ENCODE measurements at places on chromosomes 1 and 21. TPM values are rescaled to one million over a fixed set of nuclear protein-coding genes. Genes with fewer than 3 reads are reported as not detected.

DNA sequence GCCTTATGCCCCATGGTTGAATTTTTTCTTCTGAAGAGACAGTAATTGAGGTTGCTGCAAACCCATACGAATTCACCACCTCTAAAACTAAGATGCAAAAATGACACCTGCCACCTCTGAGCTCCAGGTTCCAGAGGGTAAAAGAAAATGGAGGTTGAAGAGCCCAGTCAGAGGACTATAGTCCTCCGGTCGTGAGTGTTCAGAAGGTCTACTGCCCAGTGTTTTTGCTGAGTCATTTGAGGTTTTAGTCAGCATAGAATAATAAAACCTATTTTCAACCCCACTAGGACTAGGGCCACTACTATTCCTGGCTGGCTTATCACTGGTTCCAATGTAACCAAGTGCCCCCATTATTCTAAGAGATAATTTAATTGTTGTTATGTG lies 12.9 kb upstream of the SLAMF7 start:
- DNase-seq, result no peak

DNA sequence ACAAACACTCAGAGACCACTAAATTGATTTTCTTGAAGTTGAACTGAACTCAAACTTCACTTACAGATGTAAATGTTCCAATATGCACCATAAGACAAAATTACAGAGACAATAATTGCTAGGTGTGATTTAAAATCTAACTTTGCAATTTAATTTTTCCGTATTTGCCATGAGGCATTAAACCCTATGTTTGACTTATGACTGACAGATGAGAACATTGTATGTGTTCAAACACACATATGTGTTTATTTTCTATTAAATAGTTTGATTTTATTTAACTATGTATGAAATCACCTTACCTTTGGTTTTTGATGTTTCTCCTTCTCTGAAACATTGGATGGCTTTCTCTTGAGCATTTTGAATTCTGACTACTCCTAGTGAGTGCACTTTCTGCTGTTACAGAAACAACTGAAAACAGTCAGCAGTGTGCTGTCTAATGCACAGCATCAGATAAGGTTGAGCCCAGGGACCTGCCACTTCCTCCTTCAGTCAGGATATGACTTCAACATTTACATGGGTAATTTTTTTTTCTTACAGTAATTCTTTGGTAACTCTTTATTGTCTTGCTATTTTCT lies at the start of gene SAMSN1:
TSS of gene SAMSN1 (minus strand) at position 410 of the 575 bp plus-strand sequence. CDS start at position 356, 54 bp downstream.
- no peak for DNase-seq

DNA sequence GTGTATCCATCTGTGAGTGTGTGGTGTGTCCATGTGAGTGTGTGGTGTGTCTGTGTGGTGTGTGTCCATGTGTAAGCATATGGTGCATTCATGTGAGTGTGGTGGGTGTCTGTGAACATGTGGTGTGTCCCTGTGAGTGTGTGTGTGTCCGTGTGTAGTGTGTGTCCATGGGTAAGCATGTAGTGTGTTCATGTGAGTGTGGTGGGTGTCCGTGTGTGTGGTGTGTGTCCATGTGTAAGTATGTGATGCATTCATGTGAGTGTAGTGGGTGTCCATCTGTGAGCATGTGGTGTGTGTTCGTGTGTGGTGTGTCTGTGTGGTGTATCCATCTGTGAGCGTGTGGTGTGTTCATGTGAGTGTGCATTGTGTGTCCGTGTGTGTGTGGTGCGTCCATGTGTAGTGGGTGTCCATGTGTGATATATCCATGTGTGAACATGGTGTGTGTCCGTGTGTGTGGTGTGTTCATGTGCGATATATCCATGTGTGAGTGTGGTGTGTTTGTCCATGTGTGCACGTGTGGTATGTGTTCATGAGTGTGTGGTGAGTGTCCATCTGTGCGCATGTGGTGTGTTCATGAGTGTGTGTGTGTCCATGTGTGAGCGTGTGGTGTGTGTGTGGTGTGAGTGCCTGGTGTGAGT lies 12.3 kb downstream of the SLC19A1 start:
- peak; percentile 20 for DNase-seq

- DNase-seq, result peak; percentile 93
Measured at GRCh38 chr1:226677027-226678020, 61.8 kb downstream of the ITPKB start.

OLIG2 gene
- 0.08 TPM for total RNA-seq

NKAIN1 gene
- 7.4 TPM for total RNA-seq

DNA sequence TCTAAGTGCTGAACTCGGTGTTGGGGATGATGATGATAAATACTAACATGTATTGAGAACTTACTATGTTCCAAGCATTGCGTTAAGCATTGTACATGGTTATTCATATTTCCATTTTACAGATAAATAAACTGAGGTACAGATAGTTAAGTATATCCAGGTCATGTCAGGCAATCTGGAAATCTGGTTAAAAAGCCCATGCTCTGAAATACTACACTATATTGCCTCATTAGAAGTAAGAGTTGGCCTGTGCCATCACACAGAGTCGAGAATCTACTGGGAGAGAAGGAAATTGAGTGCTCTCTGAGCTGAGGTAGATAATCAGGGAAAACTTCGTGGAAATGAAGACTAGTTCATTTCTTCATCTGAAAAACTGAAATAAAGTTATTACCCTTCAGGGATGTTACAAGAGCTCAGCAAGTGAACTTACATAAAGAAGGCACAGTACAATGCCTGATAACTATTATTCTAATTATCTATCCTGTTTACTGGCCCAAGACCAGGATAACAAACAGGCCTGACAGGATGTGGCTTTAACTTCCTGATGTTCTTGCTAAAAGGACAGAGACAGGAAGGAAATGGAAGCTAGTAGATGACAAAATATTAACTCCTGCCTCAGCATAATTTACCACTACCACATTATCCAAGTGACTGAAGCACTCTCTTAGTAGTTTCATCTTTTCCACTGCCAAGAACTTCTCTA lies 85.6 kb downstream of the EPS15 start:
- no peak for DNase-seq

CD247 gene
- 1.2 TPM for total RNA-seq

OR2AK2 gene
- total RNA-seq, result not detected

DNA sequence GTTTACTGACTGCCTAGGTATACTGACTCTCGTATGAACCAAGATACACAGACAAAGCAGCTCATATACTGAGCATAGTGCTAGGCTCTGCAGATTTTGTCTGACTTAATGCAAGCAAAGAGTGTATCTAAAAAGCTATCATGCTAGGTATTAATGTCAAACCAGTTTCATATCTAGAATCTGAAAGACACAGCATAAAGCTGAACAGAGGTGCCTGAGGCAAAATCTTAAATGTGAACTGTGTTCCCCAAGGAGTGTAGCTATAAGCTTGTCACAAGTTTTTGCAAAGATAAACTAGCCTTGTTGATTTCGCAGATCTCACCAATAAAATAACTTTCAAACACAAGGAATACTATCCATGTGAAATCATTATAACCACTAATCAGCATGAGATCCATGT lies 18.1 kb downstream of the JAK1 start:
- DNase-seq, result no peak

GRCh38 chr1:217393896-217394295 lies 237.0 kb downstream of the GPATCH2 start:
- no peak for DNase-seq

- DNase-seq, result no peak
Measured at GRCh38 chr1:24344090-24344742, 25.1 kb downstream of the GRHL3 start.

EXTL1 gene
- total RNA-seq, result 2.8 TPM

GRCh38 chr1:7784492-7785071 lies 491 bp downstream of the PER3 start:
- DNase-seq, result peak; percentile 69

DNA sequence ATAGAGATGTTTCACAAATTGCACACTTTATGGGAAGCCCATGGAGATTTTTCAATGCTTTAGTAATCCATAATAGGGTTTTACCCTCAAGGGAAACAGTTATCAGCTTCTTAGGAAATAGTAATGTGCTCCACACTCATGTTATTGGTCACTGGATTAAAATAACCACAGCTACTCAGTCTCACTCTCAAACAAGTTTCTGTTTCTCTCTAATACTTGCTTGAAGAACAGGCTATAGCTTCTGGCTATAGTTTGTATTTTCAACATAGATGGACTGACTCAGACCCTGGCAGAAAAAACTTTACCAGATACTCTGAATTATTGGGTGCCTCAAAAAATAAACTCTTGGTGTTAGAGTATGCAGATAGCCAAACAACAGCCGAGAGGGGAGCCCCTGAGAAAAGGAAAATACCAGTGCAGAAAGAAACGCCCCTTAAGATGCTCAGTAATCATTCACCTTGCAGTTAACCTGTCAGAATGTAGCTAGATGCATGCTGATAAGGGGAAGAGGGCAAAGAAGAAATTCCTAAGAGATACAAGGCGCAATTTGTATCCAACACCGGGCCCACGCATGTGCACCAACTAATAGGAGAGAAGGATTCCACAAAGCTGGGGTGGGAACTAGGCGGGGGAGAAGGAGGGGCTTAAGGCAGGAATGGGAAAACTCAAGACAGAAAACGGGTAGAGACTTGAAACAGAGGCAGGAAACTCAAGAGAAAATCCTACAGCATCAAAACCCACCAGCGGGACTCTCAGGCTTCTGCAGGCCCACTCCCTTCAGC lies 30.4 kb upstream of the PDE4B start:
- no peak for DNase-seq

DNA sequence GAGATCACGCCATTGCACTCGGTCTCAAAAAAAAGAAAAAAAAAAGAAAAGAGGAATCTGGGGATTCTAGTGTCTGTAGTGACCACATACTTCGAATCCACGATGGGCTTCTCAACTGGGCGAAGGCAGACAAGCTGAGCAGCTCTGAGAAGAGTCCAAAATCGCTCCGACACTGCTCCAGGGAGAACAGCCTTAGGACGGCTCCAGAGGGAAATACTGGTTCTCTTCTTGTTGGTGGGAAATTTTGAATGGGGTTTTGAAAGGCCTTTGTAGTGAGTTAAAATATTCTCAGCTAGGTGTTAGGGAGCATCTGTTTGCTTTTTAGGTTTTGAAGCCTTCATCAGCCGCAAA lies 18.3 kb upstream of the HJV start:
- DNase-seq, result no peak

- no peak for DNase-seq
Measured at GRCh38 chr1:95435611-95436010, 201.6 kb downstream of the RWDD3 start.

- no peak for DNase-seq
Measured at GRCh38 chr21:45154511-45155508, 80.4 kb downstream of the ADARB1 start.

GRCh38 chr21:33261635-33262034 lies 4.5 kb upstream of the IL10RB start:
- DNase-seq, result no peak

SLC45A1 gene
- total RNA-seq, result 0.44 TPM

DNA sequence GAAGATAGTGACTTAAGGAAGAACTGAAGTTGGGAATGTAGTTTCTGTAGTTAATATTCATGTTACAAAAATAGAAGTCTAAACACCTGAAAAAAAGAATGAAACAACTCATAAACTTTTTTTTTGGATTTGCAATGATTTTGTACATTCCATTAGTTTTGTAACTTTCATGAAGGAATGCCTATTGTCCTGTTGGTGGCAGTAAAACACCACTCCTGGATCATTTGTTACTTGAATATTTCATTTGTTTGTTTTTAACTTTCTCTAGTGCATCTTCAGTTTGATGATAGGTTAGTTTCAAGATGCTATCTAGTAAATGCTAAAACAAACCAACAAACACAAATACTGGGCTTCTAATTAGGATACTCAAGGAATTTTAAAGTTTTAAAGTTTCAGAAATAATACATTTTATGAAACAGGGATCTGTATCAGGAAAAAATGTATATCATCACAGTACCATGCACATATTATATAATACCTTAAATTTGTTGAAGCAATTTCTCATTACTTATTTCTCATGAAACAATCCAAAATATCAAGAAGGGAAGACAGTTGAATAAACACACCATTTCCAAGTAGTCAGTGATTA lies 229.7 kb upstream of the CACYBP start:
- DNase-seq, result no peak

All from psoas muscle (tissue), 8 donors.